Right forelimb (tissue), 1 donor: ENCODE measurements at places on chromosomes 1 and 21.

- DNase-seq: no peak
Measured at GRCh38 chr1:161721738-161722343, 497 bp downstream of the FCRLB start.

DNA sequence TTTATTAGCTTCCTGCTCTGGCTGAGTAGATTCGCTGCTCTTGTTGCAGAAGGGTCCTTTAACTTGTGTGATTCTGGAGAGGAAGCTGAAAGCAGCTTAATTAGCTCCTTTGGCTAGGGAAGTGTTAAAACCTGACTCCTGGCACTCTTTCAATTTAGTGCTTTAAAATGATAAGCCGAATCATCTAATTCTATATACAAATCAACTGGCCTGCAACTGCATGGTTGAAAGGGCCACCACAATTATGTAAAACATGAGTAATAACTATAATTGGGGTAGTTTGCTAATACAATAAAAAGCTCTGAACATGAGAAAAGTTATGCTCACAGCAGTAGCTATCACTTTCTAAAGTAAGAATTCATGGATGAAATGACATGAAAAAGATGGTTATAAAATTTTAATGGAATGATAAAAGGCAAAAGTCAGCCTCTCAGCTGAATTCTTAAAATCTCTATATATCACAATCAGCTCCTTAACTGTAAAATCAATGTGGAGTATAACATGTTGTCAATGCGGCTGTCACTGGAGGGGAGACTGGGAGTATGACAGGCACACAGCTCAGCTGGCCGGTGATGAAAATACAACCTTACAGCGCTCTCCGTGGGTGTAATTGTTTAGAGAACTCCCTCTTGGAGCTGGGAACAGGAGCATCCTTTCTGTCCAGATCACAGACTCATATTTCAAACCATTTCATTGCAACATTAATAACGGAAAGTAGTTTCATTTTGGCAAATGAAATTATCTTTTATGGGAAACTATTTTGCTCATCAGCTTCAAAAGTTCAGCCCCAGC is 324.4 kb downstream of the KCTD3 start:
- DNase-seq: no peak

- no peak for DNase-seq
Measured at GRCh38 chr1:159826441-159827101, at the start of gene SLAMF8. Gene SLAMF8 (plus strand): TSS chr1:159826873. CDS start chr1:159826899, 26 bp downstream.

DNA sequence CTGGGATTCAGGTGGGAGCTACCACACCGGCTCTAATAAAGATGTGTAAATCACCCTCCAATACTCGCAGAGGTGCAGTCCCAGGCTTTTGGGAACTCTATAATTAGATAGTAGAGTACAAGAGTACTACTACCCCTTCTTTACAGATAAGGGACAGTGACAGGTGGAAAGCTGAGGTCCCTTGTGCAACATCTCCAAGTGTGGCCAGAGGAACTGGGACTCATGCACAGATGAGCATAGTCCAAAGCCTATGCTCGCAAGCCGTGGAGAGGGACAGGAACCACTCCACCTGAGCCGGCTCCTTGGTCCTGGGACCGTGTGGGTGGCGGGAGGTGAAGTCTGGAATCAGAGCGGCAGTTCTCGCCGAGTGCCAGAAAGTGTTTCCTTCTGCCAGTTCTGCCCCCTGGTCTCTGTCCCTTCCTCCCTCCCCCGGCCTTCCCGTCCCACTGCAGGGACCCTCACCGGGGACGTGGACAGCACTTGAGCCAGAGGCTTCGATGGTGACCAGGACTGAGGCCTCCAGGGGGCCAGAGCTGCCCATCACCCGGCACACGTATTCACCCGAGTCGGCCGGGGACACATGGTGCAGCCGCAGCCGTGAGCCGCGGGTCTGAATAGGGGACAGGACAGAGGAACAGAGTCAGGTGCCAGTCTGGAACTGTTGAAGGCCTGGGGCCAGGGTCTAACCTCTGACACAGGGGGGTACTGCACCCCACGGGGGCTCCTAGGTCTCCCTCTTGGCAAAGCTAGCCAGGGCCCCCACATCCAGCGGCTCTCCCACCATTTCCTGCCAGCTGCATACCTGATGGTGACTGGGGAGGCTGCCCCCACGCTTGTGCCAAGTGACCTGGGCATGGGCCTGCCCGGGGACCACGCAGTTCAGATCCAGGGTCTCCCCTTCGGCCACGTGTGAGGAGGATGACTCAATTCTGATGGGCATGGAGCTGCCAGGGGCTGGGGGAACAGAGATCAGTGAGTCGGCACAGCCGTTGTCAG is 33.9 kb downstream of the LDLRAD2 start:
- no peak for DNase-seq

- no peak for DNase-seq
Measured at GRCh38 chr1:114134518-114134917, 19.2 kb downstream of the SYT6 start.

GRCh38 chr1:26225033-26225831 is 8.8 kb upstream of the CEP85 start:
- DNase-seq: peak; percentile 67

GRCh38 chr21:38944903-38945302 is 139.2 kb downstream of the ETS2 start:
- no peak for DNase-seq

- no peak for DNase-seq
Measured at GRCh38 chr1:38860454-38860795, 853 bp upstream of the RRAGC start.

DNA sequence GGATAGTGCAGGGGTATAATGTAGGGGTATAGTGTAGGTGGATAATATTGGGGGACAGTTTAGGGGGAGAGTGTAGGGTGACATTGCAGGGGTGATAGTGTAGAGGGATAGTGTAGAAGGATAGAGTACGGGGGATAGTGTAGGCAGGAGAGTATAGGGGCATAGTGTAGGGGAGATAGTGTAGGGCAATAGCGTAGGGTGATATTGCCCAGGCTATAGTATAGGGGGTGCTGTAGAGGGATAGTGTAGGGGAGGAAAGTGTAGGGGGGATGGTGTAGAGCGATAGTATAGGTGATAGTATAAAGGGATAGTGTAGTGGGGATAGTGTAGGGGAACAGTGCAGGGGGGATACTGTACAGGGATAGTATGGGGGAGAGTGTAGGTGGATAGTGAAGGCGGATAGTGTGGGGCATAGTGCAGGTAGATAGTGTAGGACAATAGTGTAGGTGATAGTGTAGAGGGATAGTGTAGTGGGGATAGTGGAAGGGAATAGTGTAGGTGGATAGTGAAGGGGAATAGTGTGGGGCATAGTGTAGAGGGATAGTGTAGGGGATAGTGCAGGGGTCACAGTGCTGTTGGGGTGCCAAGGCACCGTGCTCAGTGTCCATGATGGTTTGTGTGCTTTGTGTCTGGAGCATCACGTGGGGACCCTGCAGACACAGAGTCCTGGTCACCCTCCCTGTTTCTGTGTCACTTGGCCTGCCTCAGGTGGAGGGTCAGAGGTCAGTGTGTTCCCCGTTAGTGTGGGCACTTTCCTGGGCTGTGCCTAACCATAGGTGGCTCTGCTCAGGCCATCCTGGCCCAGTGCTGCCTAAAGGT is 10.5 kb upstream of the ARF1 start:
- DNase-seq: peak; percentile 37

GRCh38 chr1:8879922-8880676 is 1.6 kb upstream of the ENO1 start:
- peak; percentile 56 for DNase-seq

DNA sequence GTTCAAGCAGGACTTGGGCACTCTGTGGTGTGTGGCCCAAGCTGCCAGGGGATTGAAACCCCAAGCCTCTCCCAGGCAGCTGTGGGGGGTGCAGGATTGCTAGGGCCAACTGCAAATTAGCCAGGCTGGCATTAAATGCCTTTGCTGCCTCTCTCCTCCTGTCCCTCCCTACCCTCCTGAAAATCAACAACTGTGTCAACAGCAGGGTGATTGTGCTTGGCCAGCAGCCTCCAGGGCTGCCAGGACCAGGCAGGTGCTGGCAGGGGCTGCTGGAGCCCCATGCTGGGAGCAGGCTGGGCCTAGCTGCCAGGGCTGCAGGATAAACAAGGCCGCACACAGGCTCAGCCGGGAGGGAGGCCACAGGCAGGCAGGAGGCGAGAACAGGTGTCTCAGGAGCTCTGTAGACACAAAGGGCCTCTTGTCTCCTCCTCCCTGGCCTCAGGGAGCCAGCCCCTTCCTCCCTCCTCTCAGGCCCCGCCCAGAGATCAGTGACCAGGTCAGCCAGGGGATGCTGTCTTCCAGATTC is 11.4 kb downstream of the SOX13 start:
- peak; percentile 70 for DNase-seq

GRCh38 chr1:30770150-30770549 is 12.6 kb upstream of the LAPTM5 start:
- peak; percentile 64 for DNase-seq

DNA sequence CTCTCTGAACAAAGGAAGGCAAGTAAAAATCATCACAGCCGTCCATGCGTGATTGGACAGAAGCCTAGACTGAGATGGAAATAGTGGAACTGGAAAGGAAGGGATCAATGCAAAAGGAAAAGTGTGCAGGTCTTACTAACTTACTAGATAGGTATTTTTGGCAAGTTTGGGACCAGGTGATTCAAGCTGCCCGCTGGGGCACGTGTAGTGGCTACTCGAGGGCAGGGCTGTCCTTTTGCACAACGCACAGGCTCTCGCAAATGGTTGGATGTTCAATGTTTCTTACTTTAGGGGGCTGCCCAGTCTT is 566 bp upstream of the ALG6 start:
- DNase-seq: no peak

DNA sequence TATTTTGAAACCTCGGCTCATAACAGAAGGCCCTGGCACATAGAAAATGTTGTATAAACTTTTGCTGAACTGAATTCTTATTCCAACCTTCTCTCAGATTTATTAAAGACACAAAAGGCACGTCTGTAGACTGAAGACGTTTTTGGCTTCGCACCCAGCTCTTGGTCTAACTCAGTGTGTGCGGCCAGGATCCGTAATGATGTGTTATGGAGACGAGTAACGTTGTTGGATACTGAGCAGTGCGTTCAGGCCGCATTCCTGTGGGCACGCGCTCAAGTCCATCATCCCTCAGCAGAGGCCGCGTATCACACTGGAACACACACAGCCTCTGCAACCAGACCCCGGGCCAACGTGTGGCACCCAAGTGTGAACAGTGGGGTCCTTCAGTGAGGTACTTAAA is 154.8 kb upstream of the RAB4A start:
- DNase-seq: peak; percentile 69

DNA sequence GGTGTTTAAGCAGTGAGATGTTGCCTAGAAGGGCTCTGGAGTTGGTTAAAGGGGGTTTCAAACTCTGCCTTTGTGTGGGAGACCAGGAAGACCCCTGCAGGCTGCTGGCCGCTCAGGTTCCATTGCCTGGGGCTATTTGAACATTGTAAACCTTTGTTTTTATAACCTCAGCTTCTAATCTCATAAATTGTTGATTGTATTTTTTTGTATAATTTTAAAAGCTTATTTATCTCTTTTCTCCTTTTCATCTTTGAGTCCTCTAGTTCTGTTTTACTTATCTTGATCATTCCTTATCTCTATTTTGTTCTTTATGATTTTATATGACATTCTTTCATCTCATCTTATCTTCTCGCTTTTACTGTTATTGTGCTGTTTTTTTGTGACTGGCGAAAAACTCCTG is 45.5 kb upstream of the SOX13 start:
- DNase-seq: no peak

GRCh38 chr21:38333301-38334272 is 76.8 kb downstream of the KCNJ15 start:
- DNase-seq: no peak

GRCh38 chr1:40830419-40830943 is 31.7 kb downstream of the CITED4 start:
- DNase-seq: no peak

GRCh38 chr1:233802611-233803010 is 101.9 kb upstream of the SLC35F3 start:
- DNase-seq: no peak

DNA sequence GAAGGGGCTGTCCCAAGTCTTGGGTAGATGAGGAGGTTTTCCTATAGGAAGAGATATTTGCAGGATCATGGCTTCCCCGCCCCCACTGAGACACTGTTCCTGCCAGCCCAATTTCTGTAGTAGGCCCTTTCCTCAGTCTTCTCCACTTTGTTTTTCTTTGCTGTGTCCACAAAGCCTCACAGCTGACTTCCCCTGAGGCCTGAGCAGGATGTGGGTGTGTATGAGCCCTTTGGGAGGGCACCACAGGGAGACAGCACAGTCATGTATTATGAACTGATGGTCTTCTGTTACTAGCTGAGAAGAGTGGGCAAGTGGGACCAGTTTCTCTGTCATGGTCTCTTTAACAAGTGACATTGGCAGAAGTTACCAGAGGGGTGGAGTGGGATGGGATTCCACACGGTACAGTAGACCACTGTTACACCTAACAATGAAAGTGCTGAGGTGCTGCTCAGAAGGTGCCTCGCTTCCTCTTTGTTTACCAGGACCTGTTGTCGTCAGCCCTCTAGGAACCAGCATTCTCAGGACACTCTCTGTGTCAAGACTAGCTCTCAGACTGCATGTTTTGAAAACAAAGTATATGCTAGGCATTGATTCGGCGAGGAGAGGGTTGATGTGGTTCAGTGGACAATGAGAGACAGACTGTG is 253.8 kb upstream of the HOOK1 start:
- DNase-seq: no peak

GRCh38 chr1:204001166-204001901 is 71.6 kb upstream of the SOX13 start:
- DNase-seq: no peak

DNA sequence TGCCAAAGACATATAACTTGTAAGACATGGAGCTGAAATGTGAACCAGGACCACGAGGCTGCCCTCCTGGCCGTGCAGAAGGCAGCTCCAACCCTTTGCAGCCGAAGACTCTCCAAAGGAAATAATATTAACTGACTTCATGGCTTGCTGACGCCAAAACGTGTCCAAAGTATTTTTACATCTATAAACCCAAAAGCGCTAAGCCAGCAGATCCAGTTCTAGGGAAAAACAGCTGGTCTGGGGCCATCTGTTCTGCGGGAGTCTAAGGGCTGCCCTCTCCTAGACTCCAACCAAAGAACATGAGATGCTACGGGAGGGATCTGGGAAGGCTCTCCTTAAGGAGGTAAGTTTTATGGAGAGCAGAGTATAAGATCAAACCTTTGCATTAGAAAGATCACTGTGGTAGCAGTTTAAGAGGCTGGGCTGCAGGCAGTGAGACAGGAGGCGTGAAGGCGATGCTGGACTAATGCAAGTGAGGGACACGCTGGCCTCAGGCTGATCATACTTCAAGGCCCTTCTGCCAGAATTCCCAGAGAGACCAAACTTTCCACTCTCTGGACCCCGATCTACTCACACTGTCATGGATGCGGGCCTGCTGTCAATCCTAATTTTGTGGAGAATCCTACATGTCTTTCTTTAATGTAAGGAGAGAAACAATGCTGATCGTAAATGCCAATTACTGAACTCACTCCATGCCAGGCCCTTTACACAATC is 1.2 kb downstream of the TMEM53 start:
- DNase-seq: no peak
